ENCODE measurements at places on chromosomes 12 and 14. TPM values are rescaled to one million over a fixed set of nuclear protein-coding genes. Genes with fewer than 3 reads are reported as not detected.

The RDH16 gene
- not detected for total RNA-seq

The SLC6A13 gene
- total RNA-seq: not detected

The TMEM132C gene
- total RNA-seq: not detected

The CLEC9A gene
- total RNA-seq: not detected

The RGS6 gene
- not detected for total RNA-seq

The GYS2 gene
- not detected for total RNA-seq

The IFNG-AS1 gene
- total RNA-seq: not detected

The CSRP2 gene
- total RNA-seq: 20.7 TPM

The EXOC3L4 gene
- not detected for total RNA-seq

The PRIMA1 gene
- total RNA-seq: not detected

DNA sequence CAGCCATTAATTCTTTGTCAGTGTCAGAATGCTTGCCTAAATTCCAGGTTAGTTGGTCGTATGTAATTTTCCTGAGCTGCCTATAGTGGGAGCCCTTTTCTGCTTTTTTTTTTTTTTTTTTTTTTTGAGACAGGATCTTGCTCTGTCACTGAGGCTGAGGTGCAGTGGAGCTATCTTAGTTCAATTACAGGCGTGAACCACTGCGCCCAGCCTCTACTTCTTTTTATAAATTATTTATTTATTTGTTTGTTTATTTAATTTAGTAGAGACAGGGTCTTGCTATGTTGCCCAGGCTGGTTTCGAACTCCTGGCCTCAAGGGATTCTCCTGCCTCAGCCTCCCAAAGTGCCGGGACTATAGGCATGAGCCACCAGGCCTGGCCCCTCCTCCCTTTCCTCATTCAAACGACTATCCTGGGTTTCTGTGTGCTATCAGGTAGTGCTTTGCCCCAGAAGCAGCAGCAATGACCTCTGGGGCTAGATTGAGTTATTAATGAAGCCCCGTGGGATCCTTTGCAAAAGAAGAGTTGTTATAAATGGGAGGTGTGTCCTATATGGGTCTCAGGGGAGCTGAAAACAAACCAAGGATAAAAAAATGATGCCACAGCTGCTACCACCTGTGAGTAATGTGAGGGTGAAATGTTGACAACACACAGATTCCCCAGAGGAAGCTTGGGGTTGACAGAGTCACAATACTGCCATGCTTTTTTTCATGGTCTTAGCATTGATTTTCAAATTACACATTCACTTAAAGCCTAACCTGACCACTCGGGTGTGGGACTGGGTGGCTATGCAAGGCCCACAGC lies 34.6 kb upstream of the NFKBIA start:
- peaks cover 9% of the 10 kb centered on the region for H3K4me1 ChIP-seq
- no peak for DNase-seq
- peaks cover 6% of the 10 kb centered on the region for H3K27me3 ChIP-seq
- no peak overlapping the region for H3K27ac ChIP-seq
- no peak overlapping the region for H3K4me3 ChIP-seq

DNA sequence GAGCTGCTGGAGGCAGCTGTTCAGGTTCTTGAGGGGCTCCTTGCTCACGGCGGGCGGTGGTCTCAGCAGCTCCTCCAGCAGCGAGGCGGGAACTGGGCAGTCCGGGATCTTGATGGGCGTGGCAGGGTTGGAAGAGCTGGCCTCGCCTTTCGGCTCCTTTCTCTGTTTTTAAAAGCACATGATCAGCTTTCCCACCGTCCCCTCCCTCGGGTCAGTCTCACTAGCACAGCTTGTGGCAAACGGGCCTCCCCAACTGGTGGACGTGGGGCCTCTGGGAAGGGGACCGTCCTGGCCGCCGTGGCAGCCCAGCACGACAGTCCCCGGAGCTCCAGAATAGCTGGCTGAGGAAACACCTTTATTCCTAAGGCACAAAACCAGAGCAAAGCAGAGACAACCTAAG lies 12.5 kb upstream of the ANKLE2 start:
- peaks cover 11% of the 10 kb centered on the region for H3K27me3 ChIP-seq
- no peaks in the 10 kb centered on the region for H3K4me1 ChIP-seq
- no peak for DNase-seq
- no peak overlapping the region for H3K4me3 ChIP-seq

GRCh38 chr12:60689137-60689536 lies 1093.3 kb downstream of the SLC16A7 start:
- no peak overlapping the region for H3K27ac ChIP-seq
- no peak overlapping the region for H3K4me3 ChIP-seq
- no peaks in the 10 kb centered on the region for H3K36me3 ChIP-seq

DNA sequence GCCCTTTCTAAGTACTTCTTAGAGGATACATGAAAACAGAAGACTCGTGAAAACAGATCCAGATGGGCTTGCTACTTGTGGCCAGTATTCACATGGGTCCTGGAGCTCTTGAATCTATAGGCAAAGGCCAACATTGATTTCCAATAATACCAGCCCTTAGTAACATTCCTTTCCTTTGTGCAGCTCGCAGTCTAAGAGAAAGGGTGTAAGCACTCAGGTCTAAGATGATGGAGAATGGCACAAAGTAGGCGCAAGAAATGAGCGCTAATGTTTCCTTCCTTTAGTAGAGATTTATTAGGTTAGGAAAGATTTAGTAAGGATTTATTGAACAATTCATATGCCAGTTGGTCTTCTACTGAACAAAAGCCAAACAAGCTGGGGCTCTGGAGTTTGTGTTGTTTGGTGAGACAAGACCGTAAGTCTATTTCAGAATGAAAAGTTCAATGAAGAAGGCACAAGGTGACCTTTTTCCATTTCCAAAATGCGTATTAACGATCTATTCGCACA lies 525 bp downstream of the RNU6-8 start:
- H3K27me3 ChIP-seq: peaks cover 10% of the 10 kb centered on the region
- peak overlapping the region; percentile 91 for H3K4me3 ChIP-seq
- H3K36me3 ChIP-seq: no peaks in the 10 kb centered on the region
- no peak for DNase-seq

GRCh38 chr12:82635263-82635662 lies 51.4 kb upstream of the TMTC2 start:
- H3K27me3 ChIP-seq: peaks cover 4% of the 10 kb centered on the region
- H3K36me3 ChIP-seq: no peaks in the 10 kb centered on the region
- H3K4me1 ChIP-seq: no peaks in the 10 kb centered on the region
- H3K27ac ChIP-seq: no peak overlapping the region
- no peak overlapping the region for H3K4me3 ChIP-seq
- no peak for DNase-seq

GRCh38 chr14:52693036-52693435 lies 2.3 kb downstream of the ERO1A start:
- H3K4me1 ChIP-seq: peaks cover 34% of the 10 kb centered on the region
- no peaks in the 10 kb centered on the region for H3K27me3 ChIP-seq
- no peak overlapping the region for H3K4me3 ChIP-seq
- no peaks in the 10 kb centered on the region for H3K36me3 ChIP-seq

- no peak overlapping the region for H3K4me3 ChIP-seq
- no peaks in the 10 kb centered on the region for H3K36me3 ChIP-seq
- no peak for DNase-seq
- no peak overlapping the region for H3K27ac ChIP-seq
- peaks cover 3% of the 10 kb centered on the region for H3K27me3 ChIP-seq
Measured at GRCh38 chr12:70068743-70069142, 174.5 kb upstream of the CNOT2 start.

- H3K36me3 ChIP-seq: peaks cover 15% of the 10 kb centered on the region
- H3K27ac ChIP-seq: no peak overlapping the region
Measured at GRCh38 chr12:50419112-50419909, 18.6 kb downstream of the LARP4 start.

GRCh38 chr12:123096182-123096581 lies 54.7 kb downstream of the PITPNM2 start:
- H3K4me3 ChIP-seq: no peak overlapping the region
- H3K27ac ChIP-seq: no peak overlapping the region
- peaks cover 19% of the 10 kb centered on the region for H3K27me3 ChIP-seq
- no peak for DNase-seq
- H3K36me3 ChIP-seq: peaks cover 8% of the 10 kb centered on the region

GRCh38 chr12:113792450-113792849 lies 173.7 kb downstream of the RBM19 start:
- no peak overlapping the region for H3K4me3 ChIP-seq
- peaks cover 20% of the 10 kb centered on the region for H3K27me3 ChIP-seq
- no peak for DNase-seq
- H3K36me3 ChIP-seq: no peaks in the 10 kb centered on the region

DNA sequence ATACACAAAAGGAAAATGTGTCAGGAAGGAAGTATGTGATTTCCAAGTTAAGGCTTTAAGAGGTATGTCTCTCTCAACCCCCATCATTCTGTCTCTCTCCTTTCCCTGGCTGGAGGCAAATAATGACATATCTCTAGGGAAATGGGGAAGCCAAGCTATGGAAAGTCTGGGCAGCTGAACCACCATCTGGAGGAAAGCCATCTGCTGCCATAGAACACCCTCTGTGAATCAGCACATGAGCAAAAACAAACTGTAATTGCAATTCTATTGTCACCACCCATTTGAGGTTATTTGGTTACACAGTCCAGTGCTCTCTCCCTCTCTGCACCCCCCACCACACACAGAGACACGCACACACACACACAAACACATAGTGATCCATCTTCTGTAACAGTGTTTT lies 766.2 kb downstream of the FLRT2 start:
- H3K27me3 ChIP-seq: no peaks in the 10 kb centered on the region
- no peak overlapping the region for H3K4me3 ChIP-seq
- no peak overlapping the region for H3K27ac ChIP-seq
- peak; percentile 27 for DNase-seq
- H3K4me1 ChIP-seq: peaks cover 17% of the 10 kb centered on the region

DNA sequence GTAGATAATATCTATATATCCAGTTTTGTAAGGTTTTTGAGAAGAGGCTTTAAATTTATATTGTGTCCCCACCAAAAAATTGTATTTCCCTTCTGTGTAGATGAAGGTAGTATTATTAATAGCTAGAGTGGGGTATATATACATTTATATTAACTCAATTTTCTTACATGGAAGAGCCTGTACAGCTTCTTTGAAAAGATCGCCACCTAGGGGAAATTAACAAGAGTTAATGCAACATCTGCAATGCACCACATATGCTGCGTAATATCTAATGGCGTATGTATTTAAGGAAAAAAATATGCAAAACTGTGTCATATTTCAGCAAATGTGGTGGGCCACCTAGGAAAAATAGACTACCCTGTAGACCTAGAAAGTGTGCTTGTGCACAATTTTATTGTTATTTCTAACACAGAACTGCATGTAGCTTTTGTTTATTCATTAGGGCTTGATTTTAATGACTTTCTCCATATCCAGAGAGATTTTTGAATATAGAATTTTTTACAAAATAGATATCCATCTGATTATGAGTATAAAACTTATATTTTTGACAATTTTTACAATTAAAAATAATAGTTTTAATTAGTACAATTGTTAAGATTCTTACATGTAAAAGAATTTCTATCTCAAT lies 14.0 kb downstream of the CCER1 start:
- DNase-seq: peak; percentile 50
- peaks cover 16% of the 10 kb centered on the region for H3K4me1 ChIP-seq
- H3K36me3 ChIP-seq: no peaks in the 10 kb centered on the region
- no peak overlapping the region for H3K4me3 ChIP-seq
- no peak overlapping the region for H3K27ac ChIP-seq

Measured in HFFc6 (cell line).